Fibroblast of lung (primary cell): ENCODE measurements at places on chromosomes 1 and 21. TPM values are rescaled to one million over a fixed set of nuclear protein-coding genes. Genes with fewer than 3 reads are reported as not detected.

DNA sequence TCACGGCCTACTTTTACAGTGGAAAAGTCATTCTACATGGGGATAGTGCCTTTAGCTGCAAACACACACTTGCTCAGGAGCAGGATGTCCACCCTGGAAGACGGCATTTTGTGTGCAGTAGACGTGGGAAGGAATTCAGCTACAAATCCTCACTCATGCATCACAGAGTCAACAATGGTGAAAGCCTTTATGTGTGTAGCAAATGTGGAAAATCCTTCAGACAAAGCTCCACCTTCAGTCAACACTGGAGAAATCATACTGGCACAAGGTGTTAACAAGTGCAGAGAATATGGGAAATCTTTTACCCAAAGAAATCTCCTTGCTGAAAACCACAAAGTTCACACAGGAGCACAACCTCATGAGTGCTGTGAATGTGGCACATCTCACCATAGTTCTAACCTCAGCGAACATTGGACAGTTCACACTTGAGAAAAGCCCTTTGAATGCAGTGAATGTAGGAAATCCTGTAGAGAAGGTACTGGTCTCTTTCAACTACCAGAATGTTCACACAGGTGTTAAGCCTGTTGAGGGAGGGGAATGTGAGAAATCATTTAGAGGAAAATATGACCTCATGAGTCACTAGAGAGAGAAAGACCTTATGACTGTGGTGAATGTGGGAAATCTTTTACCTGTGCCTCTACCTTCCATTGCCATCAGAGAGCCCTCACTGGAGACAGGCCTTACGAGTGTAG is 101.8 kb downstream of the PTGS2 start:
- DNase-seq: no peak

Gene C8B
- total RNA-seq: not detected in 2 replicates

- DNase-seq: no peak
These were observed 104.7 kb downstream of the SPATA46 start for GRCh38 chr1:162271972-162272371.

- peak; percentile 61 for DNase-seq
These were observed 75.9 kb upstream of the VCAM1 start for GRCh38 chr1:100643471-100644196.

DNA sequence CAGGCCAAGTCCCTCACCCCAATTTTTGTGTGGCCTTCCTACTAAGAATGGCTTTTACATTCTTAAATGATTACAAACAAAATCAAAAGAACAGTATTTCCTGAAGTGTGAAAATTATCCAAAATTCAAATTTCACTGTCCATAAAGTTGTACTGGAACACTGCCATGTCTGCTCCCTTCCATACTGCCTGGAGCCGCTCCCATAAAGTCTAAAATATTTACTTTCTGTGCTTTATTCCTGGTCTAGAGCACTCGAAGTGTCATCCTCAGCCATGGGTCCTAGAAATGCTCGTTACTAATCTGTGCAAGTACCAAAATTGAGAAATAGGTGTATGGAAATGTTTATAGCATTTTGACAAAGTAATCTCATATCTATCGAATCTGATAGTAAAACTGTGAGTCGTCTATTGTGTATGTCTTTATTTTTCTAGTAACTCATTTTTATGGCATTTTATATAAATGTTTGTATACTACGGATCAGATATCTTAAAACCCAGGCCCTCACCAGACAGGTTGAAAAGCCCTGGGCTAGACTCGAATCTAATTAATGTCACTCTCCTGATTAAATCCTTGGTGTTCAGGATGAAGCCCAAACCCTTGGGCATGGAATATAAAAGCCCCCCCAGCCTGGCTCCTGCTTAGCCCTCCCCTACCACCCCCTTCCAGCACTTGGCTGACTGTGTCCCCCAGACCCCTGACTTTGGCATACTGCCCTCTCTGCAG is 4.9 kb downstream of the LBR start:
- DNase-seq: no peak

DNA sequence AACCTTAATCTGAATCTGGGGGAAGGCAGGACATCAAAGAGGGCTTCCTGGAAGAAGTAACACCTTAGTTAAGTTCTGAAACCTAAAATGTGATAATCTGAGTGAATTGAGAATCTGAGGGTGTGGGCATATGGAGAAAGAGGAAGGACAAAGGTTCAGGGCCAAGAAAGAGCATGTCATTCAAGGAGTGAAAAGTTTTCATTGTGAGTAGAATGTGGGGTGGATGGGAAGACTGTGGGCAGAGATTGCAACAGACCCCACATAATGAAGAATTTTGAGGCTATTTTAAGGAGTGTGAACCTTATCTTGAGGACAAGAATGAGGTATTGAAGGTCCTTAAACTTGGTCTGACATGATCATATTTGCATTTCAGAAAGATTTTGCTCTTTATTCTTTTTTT is 227.2 kb downstream of the PTGER3 start:
- DNase-seq: no peak

Gene TMEM81
- 1.8 and 2.3 TPM in 2 replicates for total RNA-seq

DNA sequence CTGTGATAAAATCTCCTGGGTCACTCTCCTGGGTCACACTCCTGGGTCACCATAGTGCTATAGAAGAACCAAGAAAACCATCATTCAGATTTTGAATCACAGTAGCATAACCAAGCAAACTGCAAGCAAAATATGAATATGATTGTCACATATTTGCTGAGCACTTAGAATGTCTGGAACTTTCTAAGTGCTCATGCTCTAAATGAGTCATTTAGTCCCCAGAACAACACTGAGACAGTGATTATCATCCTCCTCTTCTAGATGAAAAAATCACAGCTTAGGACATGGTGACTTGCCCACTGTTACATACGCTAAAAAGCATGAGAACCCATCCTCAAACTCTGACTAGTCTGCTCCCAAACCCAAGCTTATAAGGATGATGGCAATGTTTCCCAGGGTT is 39.5 kb upstream of the DDAH1 start:
- DNase-seq: no peak

- no peak for DNase-seq
These were observed 13.0 kb downstream of the RGS7 start for GRCh38 chr1:241343956-241344355.
